ENCODE measurements at places on chromosomes 2 and 18. TPM values are rescaled to one million over a fixed set of nuclear protein-coding genes. Genes with fewer than 3 reads are reported as not detected.

The PTH2R gene
- total RNA-seq: 0.19 TPM

The ASB18 gene
- not detected for total RNA-seq

GRCh38 chr2:25301453-25302352 lies 40.0 kb downstream of the DNMT3A start:
- H3K27me3 ChIP-seq: no peaks in the 10 kb centered on the region
- no peaks in the 10 kb centered on the region for H3K36me3 ChIP-seq
- H3K4me3 ChIP-seq: no peak overlapping the region
- peaks cover 24% of the 10 kb centered on the region for H3K4me1 ChIP-seq

DNA sequence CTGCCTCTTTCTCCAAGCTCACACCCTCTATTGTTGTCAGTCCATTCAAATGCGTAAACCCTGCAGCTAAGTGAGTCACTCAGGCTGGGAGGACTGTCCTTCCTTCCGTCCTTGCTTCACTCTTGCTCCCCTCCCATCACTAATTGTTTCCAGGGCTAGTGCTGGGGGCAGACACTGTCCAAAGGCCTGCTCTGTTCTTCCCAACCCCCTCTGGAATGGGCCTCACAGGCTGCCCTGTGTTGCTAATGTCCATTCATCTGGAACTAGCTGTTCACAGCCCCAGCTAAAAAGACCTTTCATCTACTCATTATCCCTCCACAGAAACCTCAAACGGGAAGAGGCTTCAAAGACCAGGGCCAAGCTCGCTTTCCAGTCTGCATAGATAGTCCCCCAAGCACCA lies 31.9 kb upstream of the NRP2 start:
- peak; percentile 55 for DNase-seq
- H3K4me1 ChIP-seq: peaks cover 26% of the 10 kb centered on the region
- no peak overlapping the region for H3K27ac ChIP-seq
- no peaks in the 10 kb centered on the region for H3K27me3 ChIP-seq
- no peaks in the 10 kb centered on the region for H3K36me3 ChIP-seq
- H3K4me3 ChIP-seq: no peak overlapping the region

GRCh38 chr2:215738351-215738750 lies 275.0 kb downstream of the MREG start:
- no peaks in the 10 kb centered on the region for H3K36me3 ChIP-seq
- H3K4me3 ChIP-seq: no peak overlapping the region
- H3K4me1 ChIP-seq: peaks cover 6% of the 10 kb centered on the region
- no peak overlapping the region for H3K27ac ChIP-seq
- no peak for DNase-seq

Measured in GM23338 (cell line).